ENCODE measurements at places on chromosomes 4 and X. TPM values are rescaled to one million over a fixed set of nuclear protein-coding genes. Genes with fewer than 3 reads are reported as not detected.

The ADH7 gene
- total RNA-seq: 3.8 TPM

The MMAA gene
- total RNA-seq: 9.1 TPM

The PDK3 gene
- 5.1 TPM for total RNA-seq

The DMRTC1 gene
- not detected for total RNA-seq

The SPATA4 gene
- total RNA-seq: 0.14 TPM

The TAF9B gene
- 4.4 TPM for total RNA-seq

The FAM47E gene
- total RNA-seq: 0.34 TPM

The TCP11X2 gene
- not detected for total RNA-seq

The RHOH gene
- total RNA-seq: not detected

The BGN gene
- not detected for total RNA-seq

The TMPRSS11E gene
- total RNA-seq: 14.5 TPM

The ADH1C gene
- total RNA-seq: 0.21 TPM

The SLITRK2 gene
- not detected for total RNA-seq

The SLC2A9 gene
- total RNA-seq: 78.7 TPM

The CFI gene
- total RNA-seq: not detected

The BBS12 gene
- 4.9 TPM for total RNA-seq

The PROM1 gene
- 0.34 TPM for total RNA-seq

The GALNTL6 gene
- total RNA-seq: under 0.01 TPM

The SPANXA2 gene
- not detected for total RNA-seq

The UNC5C gene
- total RNA-seq: not detected

The PDE6B gene
- total RNA-seq: 1.0 TPM

The SYNPO2 gene
- 2.6 TPM for total RNA-seq

The RASSF6 gene
- 10.6 TPM for total RNA-seq

The ARSJ gene
- 31.0 TPM for total RNA-seq

The CXCR3 gene
- total RNA-seq: not detected

The RS1 gene
- total RNA-seq: not detected

The VCX3B gene
- not detected for total RNA-seq

The SPANXN1 gene
- total RNA-seq: not detected

The MCF2 gene
- 0.34 TPM for total RNA-seq

The SPATA18 gene
- 18.7 TPM for total RNA-seq

The CT45A10 gene
- total RNA-seq: not detected

The PLS3 gene
- 307 TPM for total RNA-seq

The PLXNB3 gene
- total RNA-seq: 28.8 TPM

The RBBP7 gene
- total RNA-seq: 108 TPM

The PQBP1 gene
- total RNA-seq: 131 TPM

The NAT8L gene
- total RNA-seq: 0.36 TPM

The TMEM271 gene
- not detected for total RNA-seq

The SPP1 gene
- not detected for total RNA-seq

The CEP44 gene
- total RNA-seq: 21.5 TPM

The MORC4 gene
- 45.1 TPM for total RNA-seq

The CLDN34 gene
- 0.14 TPM for total RNA-seq

The CNKSR2 gene
- 0.07 TPM for total RNA-seq

The VEGFD gene
- 0.21 TPM for total RNA-seq

The CENPVL2 gene
- not detected for total RNA-seq

The CFP gene
- under 0.01 TPM for total RNA-seq

Data from nasal cavity respiratory epithelium epithelial cell of viscerocranial mucosa (primary cell).